ENCODE measurements at places on chromosomes 12 and 14.

DNA sequence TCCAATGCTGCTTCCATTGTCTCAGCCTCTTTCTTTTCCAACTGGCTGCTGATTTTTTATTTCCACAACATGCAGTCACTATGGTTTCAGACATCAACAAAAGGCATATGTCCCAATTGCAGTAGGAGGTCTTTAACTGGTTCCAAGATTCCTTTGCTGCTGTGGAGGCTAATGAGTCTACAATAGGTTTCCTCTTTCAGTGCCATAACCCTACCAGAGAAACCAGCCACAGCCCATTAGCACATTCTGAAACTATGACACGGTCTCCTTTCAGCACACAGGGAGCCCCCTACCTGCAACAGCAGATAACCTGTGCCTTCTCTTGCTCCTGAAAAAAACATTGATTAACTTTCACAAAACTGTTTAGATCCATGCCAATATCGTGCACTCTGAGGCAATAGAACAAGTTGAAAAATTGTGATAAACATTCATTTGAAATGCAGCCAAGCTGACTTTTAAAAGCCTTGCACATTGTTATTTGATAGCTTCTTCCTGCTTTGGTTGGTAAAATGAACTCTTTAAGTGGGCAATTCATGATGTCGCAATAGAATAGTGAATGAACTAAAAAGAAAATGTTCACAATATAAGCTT lies 32.4 kb downstream of the PLEKHG7 start:
- DNase-seq, result no peak

- DNase-seq, result no peak
These were observed 22.9 kb downstream of the PMCH start for GRCh38 chr12:102174761-102175160.

GRCh38 chr12:132153501-132154340 lies 9.5 kb downstream of the NOC4L start:
- peak; percentile 78 for DNase-seq

DNA sequence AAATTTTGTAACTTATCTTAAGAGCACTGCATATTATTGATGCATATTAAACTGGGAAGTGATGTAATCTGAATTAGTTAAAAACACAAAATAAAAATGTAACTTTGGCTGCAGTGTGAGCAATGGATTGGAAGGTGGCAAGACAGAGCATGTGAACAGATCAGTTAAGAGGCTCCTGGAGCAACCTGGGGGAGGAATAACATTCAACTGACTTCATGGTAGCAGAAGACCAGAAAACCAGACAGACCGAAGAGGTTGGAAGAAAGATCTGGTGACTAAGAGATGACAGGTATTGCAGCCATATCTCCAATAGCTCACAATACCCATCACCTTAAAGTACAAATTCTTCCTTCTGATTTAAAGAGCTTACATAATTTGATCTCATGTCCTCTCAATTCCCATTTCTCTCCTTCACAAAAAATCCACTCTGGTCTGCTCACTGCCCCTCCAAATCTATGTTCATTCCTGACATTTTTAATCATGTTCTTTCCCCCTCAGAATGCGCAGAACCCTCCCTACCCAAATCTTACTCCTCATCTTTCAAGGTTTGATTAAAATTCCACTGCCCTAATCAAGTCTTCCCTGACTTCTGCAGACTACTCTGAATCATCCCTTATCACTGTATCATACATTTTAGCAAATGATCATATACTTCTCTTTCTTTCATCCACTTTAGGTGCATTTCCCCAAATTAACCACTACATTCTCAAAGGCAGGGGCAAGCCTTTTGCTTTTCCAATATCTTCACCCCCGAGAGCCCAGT lies 51.5 kb downstream of the DUSP16 start:
- no peak for DNase-seq

GRCh38 chr12:64631197-64631596 lies 20.9 kb downstream of the RASSF3 start:
- DNase-seq, result no peak

- no peak for DNase-seq
These were observed 490 bp downstream of the PRORP start for GRCh38 chr14:35122696-35123387.

DNA sequence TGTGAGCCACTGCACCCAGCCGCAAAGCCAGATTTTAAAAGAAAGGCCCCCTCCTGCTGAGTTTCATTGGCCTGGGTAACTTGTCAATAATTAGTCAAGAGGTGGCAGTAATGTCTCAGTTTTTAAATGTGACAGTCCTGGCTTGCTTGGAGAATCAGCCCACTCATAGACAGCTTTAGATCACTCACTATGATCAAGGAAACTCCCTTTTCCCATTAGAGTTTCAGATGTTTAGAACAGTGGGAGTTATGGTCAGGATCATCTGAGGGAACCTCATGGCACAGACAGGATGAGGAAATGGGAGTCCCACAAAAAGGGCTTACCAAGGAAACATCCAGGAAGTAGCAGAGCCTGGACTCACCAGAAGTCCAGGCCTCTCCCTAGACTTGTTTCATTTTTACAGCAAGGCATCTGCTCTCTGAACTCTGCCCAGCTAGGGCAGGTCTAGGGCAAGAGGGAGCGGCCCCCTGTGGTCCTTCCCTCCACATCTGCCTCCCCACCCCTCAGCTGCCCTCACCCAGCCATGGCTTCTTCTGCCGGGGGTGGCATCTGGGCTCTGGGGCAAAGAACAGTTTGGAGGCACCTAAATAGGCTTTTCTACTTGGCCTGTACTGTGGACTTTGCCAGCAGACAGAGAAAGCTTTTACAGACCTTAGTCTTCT lies 11.2 kb downstream of the BCL2L14 start:
- peak; percentile 12 for DNase-seq

GRCh38 chr14:48035836-48036235 lies 360.4 kb upstream of the MDGA2 start:
- DNase-seq, result no peak

DNA sequence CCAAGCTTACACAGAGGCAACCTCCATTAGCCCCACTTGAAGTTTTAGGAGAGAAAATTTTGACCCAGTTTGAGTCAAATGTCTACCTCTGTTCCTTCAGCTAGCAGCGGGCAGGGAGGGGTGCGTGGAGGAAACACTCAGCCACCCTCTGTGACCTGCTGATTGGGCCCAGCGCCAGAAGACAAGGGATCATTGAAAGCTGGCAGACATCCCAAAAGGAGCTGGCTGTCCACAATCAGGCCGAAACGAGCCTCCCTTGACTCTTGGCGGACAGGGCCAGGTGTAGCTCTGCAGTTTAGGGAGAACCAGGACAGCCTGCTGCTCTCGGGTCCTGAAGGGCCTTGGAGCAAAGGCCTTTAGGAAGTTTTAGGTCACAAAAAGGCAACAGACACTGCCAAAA lies 41.3 kb downstream of the CD9 start:
- no peak for DNase-seq
